ENCODE measurements at places on chromosomes 1 and 21. TPM values are rescaled to one million over a fixed set of nuclear protein-coding genes. Genes with fewer than 3 reads are reported as not detected.
A peak's percentile ranks its signal among the peaks of the same experiment; 100 is the strongest.

GRCh38 chr1:178986204-178986603, 39.5 kb upstream of the FAM20B start:
- DNase-seq: no peak

DNA sequence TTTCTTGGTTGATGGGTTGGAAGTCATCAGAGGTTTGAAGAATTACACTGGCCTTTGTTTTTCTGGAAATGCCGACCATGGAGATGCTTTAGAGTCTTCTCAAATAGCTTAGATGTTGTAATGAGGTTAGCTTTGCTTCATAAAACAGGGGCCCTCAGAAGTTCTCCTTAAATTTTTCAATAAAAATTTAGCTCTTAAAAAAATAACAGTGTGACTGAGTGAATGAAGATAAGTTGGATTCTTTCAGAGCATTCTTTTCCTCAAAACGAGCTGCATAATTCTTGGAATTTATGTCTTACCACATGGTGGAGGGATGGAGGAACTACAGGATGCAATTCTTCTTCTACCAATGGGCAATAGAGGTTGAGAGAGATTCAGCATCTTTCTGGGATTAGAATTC, 23.4 kb downstream of the SYT11 start:
- no peak for DNase-seq

DNA sequence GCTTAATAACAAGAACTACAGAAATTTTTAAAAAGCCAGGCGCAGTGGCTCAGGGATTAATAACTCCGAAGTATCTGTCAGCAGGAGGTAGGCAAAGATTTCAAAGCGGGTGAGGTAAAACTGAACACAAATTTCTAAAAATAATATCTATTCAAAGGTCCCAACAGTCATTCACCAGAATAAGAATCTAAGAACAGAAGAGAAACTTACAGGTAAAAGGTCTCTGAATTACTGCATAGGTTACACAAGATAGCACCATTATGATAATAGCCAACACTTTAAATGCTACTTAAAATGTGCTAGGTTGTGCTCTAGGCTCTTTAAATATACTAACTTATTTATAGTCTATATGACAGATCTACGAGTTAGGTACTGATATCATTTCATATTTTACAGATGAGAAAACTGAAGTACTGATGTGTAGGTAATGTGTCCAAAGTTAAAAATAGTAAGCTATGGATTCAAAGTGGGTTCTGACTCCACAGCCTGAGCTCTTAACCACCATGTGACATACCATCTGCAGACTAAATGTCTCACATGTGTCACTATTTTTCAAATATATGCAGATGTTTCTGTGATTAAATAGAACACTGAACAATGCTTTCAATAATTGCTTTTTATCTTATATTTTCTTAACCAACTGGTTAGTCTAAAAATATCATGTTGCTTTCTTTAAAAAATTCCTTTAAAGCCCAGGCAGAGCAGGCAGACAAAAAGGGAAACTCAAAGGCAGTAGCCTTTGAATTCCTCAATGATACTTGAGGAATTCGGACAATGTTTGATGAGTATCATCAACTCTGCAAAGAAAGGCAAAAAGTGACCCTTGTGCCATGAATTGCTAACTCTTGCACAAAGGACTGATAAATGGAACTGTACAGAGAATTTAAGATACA, 80.5 kb upstream of the TTC39A start:
- no peak for DNase-seq

DNA sequence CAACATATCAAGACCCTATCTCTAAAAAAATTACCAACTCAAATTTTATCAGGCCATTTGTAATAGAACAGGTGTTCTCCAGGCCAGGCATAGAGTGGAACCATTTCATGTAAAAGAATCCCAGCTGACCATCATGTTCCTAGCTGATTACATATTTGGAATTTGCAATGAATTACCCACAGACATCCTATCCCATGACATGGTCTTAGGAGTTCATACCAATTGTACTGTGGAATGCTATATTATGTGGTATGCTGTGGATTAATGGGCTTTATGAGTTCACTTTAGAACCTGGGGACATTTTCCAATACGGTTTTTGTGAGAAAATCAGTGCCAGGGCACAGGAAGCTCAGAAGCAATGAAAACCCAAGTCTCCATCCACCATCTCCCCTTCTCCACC, 110.3 kb downstream of the ZNF281 start:
- no peak for DNase-seq

GRCh38 chr1:54806931-54807611, 5.9 kb upstream of the TTC22 start:
- DNase-seq: peak; percentile 69

- no peak for DNase-seq
These were observed 14.5 kb upstream of the COG2 start for GRCh38 chr1:230627767-230628166.

DNA sequence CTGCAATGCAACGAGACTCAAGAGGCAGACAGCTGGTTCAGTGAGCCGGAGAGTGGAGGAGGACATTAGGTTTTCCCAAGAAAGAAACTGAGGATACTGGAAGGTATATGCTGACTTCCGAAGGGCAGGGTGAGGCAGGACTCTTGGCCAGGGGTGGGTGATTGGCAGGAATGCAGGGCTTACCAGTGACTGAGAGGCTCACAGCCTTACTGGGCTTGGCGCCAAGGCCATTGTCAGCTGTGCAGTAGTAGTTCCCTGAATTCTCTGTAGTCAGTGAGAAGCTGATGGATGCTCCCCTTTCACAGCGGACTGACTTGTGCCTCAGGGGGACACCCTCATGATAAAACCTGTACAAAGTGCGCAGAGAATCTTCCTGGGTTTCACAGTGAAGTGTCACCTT, 9.6 kb downstream of the FCRL5 start:
- peak; percentile 5 for DNase-seq

GRCh38 chr1:31576201-31576669, at the start of gene TINAGL1:
TINAGL1 (plus strand) TSS chr1:31576515; CDS start chr1:31577149, 634 bp downstream.
- peak; percentile 74 for DNase-seq

GRCh38 chr1:239575113-239575512, 188.7 kb downstream of the CHRM3 start:
- no peak for DNase-seq

The PFKFB2 gene
- total RNA-seq: 15.6 TPM

The PDZK1 gene
- 2.0 TPM for total RNA-seq

The GCSAML gene
- 0.10 TPM for total RNA-seq

The RGS7 gene
- total RNA-seq: 16.5 TPM

Measured in A172 (cell line).